Cortex of kidney (tissue), 1 donor: ENCODE measurements at places on chromosomes 7 and 10.

DNA sequence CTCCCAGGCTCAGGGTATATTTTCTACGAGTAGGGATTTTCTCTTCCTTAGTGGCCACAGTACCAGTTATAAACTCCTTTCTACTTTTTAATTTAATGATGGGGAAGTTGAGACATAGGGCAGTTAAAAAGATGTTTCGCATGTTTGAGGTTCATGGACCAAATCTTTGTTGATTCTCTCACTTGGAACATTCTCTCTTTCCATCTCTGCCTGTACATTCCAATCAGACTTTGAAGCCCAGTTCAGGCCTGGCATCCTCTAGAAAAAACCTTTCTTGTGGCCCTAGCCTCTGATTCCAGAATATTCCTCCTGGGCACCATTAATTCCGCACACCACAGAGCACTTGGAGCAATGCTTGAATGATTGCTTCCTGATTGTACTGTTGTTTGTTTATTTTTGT lies 18.5 kb downstream of the SLC13A4 start:
- no peak for DNase-seq

- no peak for DNase-seq
These were observed 32.0 kb downstream of the TNS3 start for GRCh38 chr7:47549916-47550315.

- DNase-seq: no peak
These were observed 33.8 kb downstream of the VOPP1 start for GRCh38 chr7:55538538-55538937.

DNA sequence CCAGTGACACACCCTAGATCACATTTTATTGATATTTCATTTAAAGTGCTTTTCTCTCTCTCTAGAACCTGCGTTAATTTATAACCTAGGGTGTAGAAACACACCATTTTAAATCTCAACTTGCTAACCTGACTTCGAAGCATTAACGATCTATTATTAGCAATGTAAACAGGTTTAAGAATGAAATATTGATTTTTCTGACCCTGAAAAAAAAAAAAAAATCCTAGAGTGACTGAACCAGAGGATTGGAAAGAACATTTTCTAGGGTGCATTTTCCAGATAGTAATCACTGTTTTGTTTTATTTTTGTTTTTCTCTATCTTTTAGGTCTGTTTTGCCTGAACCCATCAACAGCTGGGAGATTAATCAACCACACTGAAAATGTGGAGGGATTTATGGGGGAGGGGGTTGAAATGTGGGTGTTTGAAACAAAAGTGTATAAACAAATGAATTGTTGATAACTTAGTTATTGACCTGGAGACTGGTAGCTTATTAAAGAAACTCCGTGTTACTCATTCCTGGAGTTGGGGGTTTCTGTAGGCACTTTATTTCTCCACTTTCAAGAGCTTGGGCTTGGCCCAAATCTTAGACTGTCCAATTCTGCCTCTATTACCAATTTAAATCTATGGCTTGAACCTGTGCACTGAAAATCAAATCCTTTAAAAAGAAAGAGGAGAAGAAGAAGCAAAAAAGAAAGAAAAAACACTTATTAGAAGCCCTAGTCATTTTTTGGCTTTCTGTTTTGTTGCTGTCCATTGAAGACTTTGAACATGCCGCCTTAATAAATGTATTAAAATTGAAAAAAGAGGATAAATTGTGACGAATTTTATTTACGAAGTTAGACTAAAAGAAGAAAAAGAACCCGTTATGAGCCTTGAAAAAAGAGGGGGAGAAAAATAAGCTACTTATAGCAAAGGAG lies 2.8 kb downstream of the HOXA2 start:
- DNase-seq: no peak

GRCh38 chr7:44059219-44060090 lies 5.9 kb downstream of the PGAM2 start:
- DNase-seq: no peak

GRCh38 chr7:33109758-33110238 lies 594 bp upstream of the RP9 start:
- DNase-seq: no peak

- DNase-seq: no peak
These were observed 246.4 kb upstream of the GRB10 start for GRCh38 chr7:51029131-51029530.

GRCh38 chr10:65033957-65034356 lies 1512.8 kb downstream of the REEP3 start:
- no peak for DNase-seq

GRCh38 chr7:26332698-26333097 lies 41.0 kb downstream of the SNX10 start:
- DNase-seq: no peak

DNA sequence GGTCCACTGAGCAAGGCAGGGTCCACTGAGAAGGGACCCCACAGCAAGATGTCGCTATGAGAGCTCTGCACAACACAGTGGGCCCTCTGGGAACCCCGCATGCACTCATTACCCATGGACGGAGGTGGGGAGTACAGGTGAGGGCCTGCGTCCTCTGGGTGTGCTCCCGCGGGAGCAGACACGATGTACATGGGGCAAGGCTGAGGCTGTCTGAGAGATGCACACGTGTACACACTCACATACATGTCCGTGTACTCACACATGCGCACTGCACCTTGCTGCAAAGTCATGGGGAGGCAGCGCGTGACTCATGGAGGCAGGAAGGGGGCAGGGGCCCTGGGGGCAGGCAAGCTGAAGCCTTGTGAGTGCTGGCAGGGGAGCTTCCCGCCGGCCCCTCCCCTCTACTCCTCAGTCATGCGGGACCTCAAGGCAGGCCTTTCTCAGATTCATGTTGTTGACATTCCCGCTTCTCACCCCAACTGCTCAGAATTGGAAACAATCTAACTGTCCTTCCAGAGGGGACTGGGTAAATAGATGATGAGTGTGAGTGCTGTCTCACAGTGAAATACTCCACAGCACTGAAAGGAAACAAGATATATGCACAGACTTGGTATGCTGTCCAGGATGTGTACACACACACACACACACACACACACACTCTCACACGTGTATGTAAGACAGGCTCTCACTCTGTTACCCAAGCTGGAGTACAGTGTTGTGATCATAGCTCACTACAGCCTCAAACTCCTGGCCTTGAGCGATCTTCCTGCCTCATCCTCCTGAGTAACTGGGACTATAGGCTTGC lies 40.0 kb downstream of the GOLGA7B start:
- no peak for DNase-seq

- DNase-seq: no peak
These were observed 136.6 kb upstream of the ZNF32 start for GRCh38 chr10:43785252-43785651.

DNA sequence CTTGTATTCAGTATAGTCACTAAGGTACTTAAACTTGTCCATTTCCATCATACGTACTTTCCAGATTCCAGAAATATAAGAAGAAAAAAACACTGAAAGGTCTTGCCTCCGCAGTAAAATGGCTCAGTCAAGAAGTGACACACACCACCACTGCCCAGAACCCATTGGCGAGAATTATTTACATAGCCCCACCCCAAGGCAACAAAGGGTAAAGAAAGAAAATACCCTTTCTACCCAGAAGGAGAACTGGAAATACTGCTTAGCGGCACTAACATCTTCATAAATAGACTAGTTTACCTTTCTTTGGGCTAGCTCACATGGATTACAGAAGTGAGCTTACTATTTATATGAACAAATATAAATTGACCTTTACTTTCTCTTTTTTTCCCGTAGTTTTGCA lies 194.0 kb downstream of the PPP1R9A start:
- DNase-seq: no peak
